ENCODE measurements at places on chromosomes 7 and 10.

GRCh38 chr10:124477614-124478363 is 16.2 kb downstream of the LHPP start:
- DNase-seq = no peak

GRCh38 chr10:76155961-76156360 is 724.5 kb downstream of the LRMDA start:
- DNase-seq = no peak

DNA sequence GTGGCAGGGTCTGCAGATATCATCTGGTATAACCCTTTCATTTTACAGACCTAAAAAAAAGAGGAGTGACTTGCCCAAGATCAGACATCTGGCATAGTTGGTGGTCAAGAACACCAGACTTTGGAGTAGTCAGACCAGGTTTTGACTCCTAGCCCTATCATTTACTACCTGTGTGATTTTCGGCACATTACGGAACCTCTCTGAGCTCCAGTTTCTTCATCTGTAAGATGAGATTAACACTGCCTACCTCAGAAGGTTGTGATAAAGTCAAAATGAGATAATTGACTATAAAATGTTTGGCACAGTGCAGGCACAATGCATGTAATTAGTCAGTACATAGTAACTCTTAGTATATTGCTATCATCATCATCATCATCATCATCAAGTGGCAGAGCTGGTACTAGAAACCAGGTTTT is 1.2 kb downstream of the STRIP2 start:
- DNase-seq = no peak

DNA sequence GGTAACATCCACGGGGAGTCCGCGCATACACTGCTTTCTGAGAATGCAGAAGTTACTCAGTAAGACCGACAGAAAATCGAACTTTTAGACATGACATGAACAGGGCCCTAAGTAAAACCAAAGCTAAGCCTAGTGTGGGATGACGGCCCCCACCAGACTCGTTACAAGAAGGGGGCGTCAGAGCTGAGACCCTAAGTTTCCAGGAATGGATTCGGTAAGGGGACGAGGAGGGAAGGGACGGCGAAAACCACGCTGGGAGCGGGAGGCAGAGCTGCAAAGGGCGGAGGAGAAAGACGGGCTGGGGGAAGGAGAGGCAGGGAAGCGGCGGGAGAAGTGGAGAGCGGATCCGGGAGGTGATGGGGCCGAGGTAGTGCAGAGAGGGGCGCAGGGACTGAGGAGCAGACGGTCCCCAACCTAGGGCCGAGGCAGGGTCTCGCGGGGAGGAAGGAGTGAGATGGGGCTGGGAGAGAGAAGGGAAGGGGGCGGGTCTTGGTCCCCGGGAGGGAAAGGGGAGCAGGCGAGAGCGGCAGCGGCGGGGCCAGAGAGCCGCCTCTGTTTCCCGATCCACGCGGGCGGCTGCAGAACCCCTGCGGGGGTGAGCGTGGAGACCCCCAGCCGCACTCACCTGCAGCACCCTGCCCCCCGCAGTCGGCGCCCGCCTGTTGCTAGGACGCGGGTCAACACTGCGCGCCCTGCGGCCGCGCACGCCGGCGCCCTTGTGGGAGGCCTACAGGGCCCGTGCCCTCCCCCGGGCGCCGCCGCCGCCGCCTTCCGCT is 513 bp downstream of the ODAD2 start:
- DNase-seq = no peak

DNA sequence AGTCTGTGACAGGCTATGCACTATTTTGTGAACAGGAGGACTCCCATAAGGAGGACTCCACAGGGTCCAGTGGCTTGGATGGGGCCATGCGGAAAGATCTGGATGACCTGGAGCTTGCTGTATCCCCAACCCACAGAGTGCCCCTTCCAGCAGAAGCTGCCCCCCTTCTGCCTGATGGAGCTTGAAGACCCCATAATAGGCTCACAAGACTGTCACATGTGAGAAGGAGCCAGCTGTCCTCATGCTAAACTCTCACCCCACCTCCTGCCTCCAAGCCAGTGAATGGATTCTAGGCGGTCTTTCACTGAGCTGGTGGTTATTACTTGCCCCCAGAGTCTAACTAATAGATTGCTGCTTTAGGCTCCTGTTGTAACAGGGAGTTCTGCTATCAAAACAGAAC is 79.1 kb downstream of the XRCC2 start:
- no peak for DNase-seq

GRCh38 chr7:157423348-157423747 is 86.5 kb downstream of the DNAJB6 start:
- no peak for DNase-seq

DNA sequence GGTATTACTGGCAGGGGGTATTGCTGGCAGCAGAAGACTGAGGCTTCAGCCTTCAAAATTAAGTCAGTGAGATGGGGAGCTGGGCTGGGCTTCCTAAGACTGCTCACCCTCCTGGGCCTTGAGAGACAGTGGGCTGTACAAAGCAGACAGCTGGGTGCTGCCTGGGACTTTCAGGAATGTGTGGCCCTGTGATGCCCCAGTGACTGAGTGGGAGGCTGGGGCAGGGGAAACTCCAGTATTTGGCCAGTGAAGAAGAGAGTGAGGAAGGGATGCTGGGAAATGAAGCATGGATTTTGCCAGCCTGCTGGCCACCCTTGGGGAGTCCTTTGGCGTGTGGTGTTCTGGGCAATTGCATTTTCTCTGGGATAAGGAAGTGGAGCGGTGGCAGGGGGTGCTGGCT is 442 bp downstream of the ANKRD2 start:
- no peak for DNase-seq

GRCh38 chr10:53638006-53638405 is 865.4 kb upstream of the MBL2 start:
- DNase-seq = no peak

- DNase-seq = no peak
These were observed 10.3 kb downstream of the SUMF2 start for GRCh38 chr7:56074371-56074791.

DNA sequence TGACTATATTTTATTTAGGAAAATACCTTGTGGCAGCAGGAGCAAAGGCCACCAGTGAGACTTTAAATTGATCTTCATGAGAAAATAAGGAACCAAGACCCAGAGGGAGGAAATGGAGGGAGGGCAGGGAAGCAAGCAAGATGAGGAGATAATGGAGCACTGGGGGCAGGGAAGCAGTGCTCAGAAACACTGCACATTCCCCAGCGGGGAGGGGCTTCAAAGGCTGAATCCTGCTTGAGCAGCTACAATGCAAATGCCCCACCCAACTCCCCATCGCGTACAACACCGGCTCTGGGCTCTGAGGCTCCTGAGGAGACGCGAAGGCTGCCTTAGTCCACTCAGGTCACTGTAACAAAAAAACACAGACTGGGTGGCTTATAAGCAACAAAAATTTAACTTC is 503.8 kb downstream of the GRID1 start:
- no peak for DNase-seq

DNA sequence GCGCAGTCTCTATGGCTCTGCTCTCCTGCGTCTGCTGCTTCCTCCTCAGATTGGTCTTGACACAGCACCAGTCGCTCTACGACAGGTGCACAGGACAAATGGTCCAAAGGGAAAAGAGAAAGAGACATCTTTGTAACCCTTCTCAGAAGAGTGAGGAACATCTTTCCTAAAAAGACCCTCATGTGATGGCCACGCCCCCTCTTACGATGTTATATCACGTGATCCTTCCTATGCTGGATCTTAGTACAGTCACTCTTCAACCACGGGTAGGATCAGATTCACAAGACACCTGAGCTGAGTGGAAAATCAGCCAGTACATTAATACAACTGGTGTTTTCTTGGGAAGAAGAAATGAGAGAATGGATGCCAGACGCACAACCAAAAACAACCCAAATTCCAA is 262.2 kb upstream of the CELF2 start:
- DNase-seq = no peak

DNA sequence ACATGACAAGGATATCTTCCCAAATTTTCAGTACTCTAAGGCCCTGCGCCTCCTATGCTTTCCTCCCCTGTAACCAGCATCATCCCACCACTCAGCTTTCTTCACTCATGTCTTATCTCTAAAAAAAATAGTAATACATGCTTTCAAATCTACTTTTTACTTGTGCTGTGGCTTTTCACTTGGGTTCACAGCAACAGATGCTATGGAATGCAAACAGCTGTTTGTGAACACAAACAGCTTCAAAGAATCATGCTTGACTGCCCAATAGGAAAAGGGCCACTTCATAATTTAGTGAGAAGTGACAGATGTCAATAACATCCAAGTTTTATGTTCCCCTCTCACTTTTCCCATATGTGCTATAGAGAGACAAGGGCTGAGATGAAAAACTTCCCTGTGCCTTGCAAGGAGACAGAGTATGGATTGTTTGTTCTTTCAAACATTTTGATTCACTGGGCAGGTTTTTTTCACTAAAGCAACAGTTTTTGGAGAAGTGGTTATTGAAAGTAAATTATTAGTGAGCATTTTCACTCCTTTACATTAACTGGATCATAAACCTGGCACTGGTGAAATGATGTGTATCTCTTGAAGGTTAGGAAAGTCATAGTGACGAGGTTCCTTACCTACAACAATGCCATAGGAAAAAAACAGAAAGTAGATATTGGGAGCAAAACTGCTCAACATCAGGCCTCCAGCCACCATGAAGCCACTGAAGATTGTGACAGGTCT is 37.3 kb downstream of the SLC16A9 start:
- no peak for DNase-seq

DNA sequence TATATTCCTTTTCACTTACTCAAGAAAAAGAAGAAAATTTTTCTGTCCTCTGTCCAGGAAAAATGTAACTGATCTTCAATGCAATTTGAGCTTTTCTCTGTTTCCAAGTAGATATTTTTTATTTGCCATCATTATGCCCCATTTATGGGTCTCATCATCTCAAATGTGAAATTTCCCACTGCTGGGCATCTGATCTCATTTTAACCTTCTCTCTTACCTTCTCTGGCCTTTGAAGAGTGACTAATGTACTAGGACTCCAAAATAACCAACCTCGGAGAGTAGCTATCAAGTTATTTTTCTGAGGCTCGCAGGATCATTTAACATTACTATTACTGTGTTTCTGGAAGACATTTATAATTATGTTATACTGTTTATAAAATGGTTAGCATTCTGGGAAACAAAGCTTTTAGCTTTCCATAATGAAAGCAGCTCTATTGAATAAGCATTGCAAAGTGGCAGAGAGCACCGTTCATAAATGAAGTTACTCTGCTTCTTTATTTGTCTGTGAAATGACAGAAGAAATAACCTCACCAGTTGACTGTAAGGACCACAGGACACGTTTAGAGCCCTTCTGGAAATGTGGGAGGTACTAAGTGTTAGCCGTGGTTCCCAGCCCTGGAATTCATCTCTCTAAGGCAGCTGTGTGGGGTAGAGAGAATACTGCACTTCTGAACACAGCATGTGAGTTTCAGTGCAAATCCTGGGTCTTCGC is 33.3 kb upstream of the NMT2 start:
- no peak for DNase-seq

Data from stimulated activated CD8-positive, alpha-beta memory T cell treated with anti-CD3 and anti-CD28 coated beads, Interleukin-15, amount 100 ng/mL, for 4 hours (primary cell).